CD8-positive, alpha-beta memory T cell (primary cell): ENCODE measurements at places on chromosomes 12 and 14. TPM values are rescaled to one million over a fixed set of nuclear protein-coding genes. Genes with fewer than 3 reads are reported as not detected.

CYP27B1 gene
- 7.2 TPM for total RNA-seq

GRIP1 gene
- total RNA-seq, result 1.5 TPM

IL22 gene
- 0.46 TPM for total RNA-seq

VDR gene
- 79.6 TPM for total RNA-seq

CAPRIN2 gene
- 11.5 TPM for total RNA-seq

PMEL gene
- total RNA-seq, result 0.33 TPM

OASL gene
- total RNA-seq, result 4.3 TPM

PTCSC3 gene
- total RNA-seq, result not detected

CLEC4C gene
- not detected for total RNA-seq

MYF5 gene
- total RNA-seq, result not detected

NRXN3 gene
- total RNA-seq, result not detected
